ENCODE measurements at places on chromosomes 6 and 20.
A peak's percentile ranks its signal among the peaks of the same experiment; 100 is the strongest.

- no peak for DNase-seq
Observed at GRCh38 chr6:36793296-36793912, 45.8 kb downstream of the CPNE5 start.

- DNase-seq: no peak
Observed at GRCh38 chr6:25387911-25388310, 108.7 kb downstream of the CARMIL1 start.

- no peak for DNase-seq
Observed at GRCh38 chr6:56356426-56356825, 109.0 kb upstream of the COL21A1 start.

GRCh38 chr6:104885518-104886043, 25.9 kb upstream of the HACE1 start:
- no peak for DNase-seq

DNA sequence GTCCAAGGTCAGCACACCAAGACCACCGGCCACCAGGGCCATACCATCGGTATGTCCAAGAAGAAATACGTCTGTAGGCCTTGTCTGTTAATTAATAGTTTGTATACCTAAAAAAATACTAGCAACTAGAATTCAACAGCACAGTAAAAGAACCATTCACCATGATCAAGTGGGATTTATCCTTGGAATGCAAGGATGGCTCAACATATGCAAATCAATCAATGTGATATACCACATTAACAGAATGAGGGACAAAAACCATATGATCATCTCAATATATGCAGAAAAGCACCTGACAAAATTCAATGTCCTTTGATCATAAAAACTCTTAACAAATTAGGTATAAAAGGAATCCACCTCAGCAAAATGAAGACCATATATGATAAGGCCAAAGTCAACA, 24.4 kb downstream of the RPP40 start:
- no peak for DNase-seq

GRCh38 chr20:32507998-32508774, 76.9 kb downstream of the NOL4L start:
- DNase-seq: no peak

- DNase-seq: peak; percentile 10
Observed at GRCh38 chr6:88919032-88919431, 44.4 kb downstream of the RNGTT start.

DNA sequence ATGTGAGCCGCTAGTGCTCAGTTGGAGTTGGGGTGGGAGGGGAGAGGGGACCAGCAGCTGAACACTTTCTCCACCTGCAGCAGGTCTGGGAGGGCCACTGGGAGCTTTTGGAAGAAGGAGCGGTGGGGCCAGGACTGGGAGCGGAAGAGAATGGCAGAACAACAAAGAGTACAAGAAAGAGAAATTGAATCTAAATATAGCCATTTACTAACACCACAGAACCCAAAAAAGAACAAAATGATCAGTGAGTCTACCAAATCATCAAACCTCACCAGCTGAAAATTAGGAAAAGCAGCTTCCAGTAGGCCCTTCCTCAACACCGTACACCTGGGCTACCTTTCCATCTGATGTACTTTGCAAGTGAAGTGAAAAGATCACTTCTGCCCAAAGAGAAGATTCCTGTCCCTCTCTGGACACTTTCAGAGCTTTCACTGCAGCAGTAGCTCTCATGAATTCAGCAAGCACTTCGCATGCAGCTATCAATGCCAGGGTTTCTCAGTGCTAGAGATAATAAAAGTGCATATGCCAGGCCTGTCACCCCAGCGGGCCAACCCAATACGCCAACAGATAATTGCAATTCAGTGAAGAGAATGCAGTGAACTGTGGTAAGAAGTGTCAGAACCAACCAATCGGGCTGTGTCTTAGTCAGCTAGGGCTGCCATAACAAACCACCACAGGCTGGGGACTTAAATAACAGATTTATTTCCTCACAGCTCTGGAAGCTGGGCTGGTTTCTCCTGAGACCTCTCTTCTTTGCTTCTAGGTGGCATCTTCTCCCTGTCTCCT, 597 bp downstream of the LY86 start:
- DNase-seq: no peak

- no peak for DNase-seq
Observed at GRCh38 chr6:157726892-157727628, 96.0 kb upstream of the SNX9 start.

DNA sequence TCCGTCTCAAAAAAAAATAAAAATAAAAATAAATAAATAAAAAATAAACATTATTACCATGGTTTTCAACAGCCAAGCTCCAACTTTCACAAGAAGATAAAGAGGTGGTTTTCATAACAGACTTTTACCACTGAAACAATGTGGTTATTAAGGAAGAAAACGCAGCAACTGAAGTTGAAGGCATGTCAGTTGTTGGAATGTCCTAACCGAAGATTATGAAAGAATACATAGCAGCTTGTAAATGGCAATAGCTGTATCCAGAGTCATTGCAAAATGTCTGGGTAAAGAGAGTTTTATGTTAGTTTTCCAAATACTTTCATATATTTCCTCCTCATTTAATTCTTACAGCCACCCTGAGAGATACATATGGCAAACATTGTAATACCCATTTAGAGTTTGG, 161.6 kb upstream of the MARCKS start:
- no peak for DNase-seq

GRCh38 chr20:4141291-4142240, 126.2 kb upstream of the RNF24 start:
- no peak for DNase-seq

- DNase-seq: no peak
Observed at GRCh38 chr6:79784395-79784753, 153.2 kb downstream of the SH3BGRL2 start.

- peak; percentile 40 for DNase-seq
Observed at GRCh38 chr20:36462440-36463211, 78.7 kb upstream of the MYL9 start.

DNA sequence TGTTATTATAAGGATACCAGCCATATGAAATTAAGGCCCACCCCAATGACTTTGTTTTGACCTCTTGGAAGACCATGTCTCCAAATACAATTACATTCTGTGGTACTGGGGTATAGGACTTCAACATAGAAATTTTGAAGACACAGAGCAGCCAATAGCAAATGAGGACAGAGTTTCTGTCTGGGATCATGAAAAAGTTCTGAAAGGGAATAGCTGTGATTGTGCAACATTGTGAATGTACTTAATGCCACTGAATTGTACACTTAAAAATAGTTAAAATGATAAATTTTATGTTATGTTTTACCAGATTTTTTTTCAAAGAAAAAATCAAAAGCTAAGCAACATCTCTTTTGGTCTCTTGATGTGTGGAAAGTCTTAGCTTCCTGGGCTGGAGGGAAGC, 27.0 kb upstream of the AGPAT4 start:
- DNase-seq: no peak

GRCh38 chr6:158987657-158988056, 12.3 kb downstream of the RSPH3 start:
- DNase-seq: no peak

- DNase-seq: no peak
Observed at GRCh38 chr6:166317261-166318212, 9.3 kb upstream of the PRR18 start.

DNA sequence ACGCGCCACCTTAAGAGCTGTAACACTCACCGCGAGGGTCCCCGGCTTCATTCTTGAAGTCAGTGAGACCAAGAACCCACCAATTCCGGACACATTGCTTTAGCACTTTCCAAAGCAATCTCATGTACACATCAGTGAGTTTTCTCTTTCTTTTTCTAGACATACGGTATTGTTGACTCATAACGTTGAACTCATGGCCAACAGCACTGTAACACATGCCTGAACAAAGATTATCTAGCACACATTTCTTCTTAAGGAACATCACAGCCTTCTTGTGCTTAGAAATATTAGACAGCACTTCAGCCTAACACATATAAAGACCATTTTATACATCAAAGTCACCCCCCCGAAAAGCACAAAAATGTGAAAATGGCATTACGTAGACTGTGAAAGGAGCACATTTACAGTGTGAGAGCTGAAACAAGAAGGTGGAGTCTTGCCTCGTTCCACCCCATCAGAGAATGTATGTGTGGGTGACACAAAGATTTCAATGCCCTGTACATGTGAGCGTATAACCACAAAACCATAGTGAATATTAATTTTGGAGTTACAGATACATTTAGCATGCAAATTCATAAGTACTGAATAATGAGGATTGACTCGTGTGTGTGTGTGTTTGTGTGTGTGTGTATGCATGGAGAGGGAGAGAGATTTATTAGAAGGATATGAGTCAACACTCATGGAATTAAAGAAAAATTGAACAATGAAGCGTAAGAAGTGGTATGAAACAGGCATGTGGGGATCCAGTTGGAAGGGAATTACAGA, 134.1 kb downstream of the FAM83B start:
- DNase-seq: no peak

DNA sequence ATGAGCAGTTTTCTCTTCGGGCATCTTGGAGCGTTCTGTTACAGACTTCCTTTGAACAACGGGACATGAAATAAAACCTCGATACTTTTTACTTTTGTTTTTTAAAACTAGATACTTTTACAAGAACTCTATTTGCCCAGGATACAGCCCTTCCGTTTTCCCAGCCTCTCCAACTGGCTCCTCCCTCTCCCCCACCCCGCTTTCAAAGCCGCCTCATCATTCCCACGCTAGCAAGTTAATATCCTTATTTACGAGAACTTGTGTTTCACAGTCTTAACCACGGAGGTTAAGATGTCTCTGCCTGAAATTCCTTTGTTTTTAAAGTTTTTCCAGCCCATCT, 241 bp upstream of the CFAP206 start:
- peak; percentile 53 for DNase-seq

GRCh38 chr6:117346142-117346930, 79.4 kb downstream of the ROS1 start:
- DNase-seq: peak; percentile 46

DNA sequence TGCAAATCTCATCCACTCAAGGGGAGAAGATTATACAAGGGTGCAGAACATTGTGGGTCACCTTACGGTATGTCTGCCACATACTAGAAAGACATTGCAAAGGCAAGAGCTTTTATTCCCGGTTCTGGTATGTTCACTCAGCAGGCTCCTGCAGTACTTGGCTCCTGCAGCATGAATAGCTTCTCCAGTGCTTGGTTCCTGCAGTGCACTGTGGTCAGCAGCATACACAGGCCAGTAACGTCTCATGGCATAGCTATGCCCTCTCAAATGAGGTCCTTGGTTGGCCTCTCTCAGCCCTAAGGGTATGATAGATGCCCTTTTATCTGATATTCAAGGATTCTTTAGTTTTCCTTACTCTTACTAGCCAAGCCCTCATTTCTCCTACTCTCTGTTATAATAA, 12.6 kb downstream of the TCP11 start:
- no peak for DNase-seq

- peak; percentile 39 for DNase-seq
Observed at GRCh38 chr6:9412951-9413559, 977.7 kb upstream of the SLC35B3 start.

GRCh38 chr6:44012078-44012493, 115.2 kb downstream of the MRPL14 start:
- peak; percentile 84 for DNase-seq

DNA sequence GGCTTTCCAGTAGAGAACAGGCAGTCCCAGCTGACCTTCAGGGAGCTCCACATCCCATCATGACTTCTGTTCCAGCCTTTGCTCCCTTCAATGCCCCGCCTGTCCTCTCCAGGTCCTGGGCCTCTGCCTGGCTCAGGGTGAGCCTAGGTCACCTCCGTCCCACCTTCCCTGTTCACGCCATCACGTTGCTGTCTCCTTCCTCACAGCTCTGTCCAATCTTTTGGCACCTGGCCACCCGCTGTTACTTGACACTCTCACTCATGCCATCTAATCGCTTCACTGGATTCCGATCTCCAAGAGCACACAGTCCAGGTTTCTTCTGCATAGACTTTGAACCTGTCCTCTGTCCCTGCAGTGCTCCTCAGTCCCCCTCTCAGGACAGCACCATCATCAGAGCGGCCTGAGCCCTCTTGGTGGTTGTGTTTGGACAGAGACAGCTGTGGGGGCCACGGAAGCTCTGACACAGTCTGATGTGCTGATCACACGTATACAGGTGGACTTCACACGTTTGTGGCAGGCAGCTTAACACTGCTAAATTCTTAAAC, 34.7 kb upstream of the TIAM2 start:
- DNase-seq: no peak

DNA sequence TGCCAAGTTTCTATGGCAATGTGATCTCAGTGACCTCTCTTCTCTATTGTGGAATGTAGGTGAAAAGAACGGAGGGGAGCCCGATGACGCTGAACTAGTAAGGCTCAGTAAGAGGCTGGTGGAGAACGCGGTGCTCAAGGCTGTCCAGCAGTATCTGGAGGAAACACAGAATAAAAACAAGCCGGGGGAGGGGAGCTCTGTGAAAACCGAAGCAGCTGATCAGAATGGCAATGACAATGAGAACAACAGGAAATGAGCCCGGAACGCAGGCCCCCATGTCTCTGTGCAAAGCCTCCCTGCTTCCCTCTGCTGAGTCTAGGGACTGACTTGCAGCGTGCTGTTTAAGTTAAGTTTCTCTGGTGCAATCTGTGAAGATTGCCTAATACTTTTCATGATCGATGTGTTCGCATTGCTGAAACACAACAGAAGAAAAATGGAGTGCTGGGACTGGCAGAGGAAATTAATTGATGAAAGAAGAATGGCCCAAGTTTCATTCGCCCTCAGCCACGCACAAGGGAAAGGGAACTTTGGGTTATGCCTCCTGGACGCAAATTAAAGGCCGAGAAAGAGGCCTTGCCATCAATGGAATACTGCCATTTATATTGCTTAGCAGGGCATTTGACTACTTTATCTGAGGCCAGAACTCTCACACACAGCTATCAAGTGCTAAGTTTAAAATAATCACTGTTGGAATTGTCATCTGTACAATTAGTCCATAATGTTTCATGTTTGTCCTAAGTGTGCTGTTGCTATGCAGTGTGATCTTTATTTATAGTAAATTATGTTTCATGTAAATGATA, 146.4 kb downstream of the AKAP7 start:
- DNase-seq: no peak

DNA sequence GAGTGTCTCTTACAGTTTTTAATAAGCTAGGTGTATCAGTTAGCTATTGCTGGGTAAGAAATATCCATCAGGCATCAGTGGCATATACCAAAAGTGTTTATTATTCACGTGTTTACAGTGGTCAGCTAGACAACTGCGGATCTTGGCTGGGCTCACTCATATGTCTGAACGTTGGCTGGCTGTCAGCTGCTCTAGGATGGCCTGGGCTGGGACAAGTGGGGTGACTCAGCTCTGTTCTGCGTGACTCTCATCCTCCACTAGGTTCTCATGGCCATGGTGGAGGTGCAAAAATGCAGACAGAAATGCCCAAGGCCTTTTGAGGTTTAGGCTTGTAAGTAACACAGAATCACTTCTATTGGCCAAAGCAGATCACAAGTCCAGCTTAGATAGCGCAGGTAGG, 22.0 kb downstream of the ZNF341 start:
- DNase-seq: no peak

DNA sequence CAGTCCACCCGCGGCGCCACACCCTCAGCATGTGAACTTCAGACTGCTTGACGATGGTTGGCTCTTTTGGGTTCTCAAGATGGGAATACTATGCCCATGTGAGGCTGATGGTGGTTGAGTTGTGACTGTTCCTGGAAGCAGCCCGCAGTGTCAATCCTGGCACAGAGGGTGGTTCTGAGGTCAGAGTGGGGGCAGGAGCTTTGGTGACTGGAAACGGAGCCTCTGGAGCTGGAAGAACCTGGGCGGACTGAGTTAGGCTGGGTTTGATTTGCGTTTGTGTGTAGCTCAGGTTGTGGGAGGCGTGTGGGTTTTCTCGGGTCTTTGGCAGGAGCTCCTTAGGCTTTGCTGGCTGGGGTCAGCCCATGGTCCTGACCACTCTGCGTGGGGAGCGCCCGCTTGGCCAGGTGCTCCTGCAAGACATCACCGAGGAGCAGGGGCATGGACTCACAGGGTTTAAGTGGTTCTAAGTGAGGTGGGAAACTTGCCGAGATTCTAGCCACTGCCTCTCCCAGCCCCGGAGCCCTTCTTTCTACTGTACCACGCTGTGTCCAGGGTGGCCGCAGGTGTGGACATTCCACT, 37.3 kb upstream of the SLC22A1 start:
- no peak for DNase-seq
